ENCODE measurements at places on chromosomes 6 and 20. TPM values are rescaled to one million over a fixed set of nuclear protein-coding genes. Genes with fewer than 3 reads are reported as not detected.

The OPRM1 gene
- total RNA-seq = not detected

The GSTA2 gene
- not detected for total RNA-seq

The SAPCD1 gene
- 3.5 TPM for total RNA-seq

The CAPN11 gene
- total RNA-seq = not detected

The BTNL2 gene
- not detected for total RNA-seq

The EYA4 gene
- total RNA-seq = 23.7 TPM

The CNKSR3 gene
- 6.7 TPM for total RNA-seq

The LY6G6C gene
- total RNA-seq = not detected

DNA sequence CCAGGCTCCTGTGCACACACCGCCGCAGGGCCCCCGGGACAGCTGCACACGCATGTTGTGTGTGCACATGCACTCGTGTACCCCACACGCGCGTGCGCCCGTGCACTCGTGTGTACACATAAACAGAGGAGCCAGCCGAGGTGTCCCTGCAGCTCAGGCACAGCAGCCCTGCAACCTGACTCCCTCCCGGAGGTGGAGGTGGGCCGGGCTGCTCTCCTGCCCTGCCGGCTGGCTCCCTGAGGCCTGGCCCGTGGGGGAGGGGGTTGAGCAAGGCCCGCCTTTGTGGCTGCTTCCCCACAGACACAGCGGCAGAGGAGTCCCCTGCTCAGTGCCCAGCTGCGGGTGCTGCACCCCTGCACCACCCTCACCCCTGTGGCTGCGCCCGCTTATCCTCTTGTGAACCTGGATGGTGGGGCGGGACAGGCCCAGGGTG lies 624 bp downstream of the RBBP8NL start:
- DNase-seq = no peak

GRCh38 chr6:101178748-101179147 lies 214.8 kb upstream of the GRIK2 start:
- DNase-seq = peak; percentile 23

- DNase-seq = no peak
Measured at GRCh38 chr6:157088841-157089240, 234.5 kb downstream of the TMEM242 start.

- DNase-seq = no peak
Measured at GRCh38 chr6:36280983-36281382, 11.1 kb downstream of the PNPLA1 start.

- DNase-seq = peak; percentile 69
Measured at GRCh38 chr20:9407805-9408421, 106.5 kb upstream of the LAMP5 start.

GRCh38 chr6:169045486-169045885 lies 208.2 kb downstream of the THBS2 start:
- DNase-seq = no peak

GRCh38 chr20:1526896-1527295 lies 30.6 kb downstream of the SIRPD start:
- no peak for DNase-seq

All from HT1080 (cell line).